ENCODE measurements at places on chromosomes 4 and X.

DNA sequence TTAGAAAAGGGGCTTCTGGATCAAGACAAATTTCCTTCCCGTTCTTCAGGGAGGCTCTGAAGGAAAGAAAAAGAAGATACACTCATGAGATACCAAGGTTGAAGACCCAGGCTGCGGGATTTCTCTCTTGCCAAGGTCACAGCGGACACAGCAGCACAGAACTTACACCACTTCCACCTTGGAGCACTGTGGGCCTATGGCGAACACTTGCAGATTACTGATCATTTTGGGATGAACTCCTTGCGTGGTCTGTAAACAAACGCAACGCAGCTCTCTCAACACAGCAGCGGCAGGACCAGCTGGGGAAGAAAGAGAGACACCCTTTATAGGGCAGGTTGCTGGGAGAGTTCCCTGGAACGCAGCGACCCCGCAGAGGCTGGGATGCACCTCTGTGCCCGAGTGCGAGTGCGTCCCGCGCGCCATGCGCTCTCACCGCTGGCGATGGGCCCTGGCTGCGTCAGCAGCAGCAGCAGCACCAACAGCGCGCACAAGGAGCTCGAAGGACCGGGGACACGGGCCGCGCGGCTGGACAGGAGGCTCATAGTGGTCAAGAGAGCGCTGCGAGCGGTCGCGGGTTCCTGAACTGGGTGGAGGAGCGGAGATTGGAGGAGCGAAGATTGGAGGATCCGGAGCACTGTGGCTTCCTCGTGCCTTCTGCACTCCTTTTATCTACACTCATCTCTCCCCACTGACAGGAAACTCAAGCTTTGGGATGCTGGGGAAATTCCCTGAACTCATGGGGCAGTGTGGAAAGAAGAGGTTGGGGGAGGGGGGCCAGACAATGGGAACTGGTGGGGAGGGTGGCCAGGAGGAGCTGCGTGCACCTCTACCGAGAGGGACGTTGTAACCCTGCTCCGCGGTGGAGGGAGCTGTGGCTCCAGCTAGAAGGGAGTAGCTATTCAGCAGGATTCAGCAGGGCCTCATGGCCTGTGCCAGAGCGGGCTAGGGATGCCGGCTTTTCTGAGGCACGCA is at the start of gene CXCL5:
Gene CXCL5, minus strand, starts transcription at position 638 of the 972 bp plus-strand sequence. Its CDS starts 96 bp downstream, at position 542.
- no peak for DNase-seq

DNA sequence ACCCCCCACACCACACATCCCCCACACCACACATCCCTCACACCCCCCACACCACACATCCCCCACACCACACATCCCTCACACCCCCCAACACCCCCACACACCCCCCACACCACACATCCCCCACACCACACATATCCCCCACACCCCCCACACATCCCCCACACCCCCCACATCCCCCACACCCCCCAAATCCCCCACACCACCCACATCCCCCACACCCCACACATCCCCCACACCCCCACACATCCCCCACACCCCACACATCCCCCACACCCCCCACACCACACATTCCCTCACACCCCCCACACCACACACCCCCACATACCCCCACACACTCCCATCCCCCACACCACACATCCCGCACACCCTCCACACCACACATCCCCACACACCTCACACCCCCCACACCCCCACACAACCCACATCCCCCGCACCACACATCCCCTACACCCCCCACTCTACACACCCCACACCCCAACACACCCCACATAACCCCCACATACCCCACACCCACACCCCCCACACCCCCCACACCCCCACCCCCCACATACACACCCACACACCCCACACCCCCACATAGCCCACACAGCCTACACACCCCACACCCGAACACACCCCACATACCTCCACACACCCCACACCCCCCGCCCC is 172.9 kb downstream of the DCLK2 start:
- no peak for DNase-seq

DNA sequence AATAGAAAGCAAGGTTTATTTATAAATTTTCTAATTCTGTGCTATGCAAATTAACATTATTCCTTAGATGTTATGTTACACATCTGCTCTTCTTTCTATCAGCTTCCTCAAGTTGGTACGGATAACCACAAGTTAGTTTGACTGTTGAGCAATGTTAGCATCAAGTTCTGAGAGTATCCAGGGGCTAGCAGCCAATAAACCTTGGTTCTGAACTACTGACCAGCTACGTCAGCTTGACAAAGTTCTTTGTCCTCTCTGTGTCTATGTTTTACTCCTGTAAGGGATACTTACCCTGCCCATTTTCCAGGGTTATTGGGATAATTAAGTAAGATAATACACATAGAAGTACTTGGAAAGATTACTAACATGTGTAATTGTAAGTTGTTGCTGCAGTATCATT is 8.1 kb upstream of the TEX13A start:
- no peak for DNase-seq

- no peak for DNase-seq
These were observed 83.8 kb upstream of the STOX2 start for GRCh38 chr4:183821076-183821853.
